Jurkat, Clone E6-1 (cell line): ENCODE measurements at places on chromosomes 13 and 19.

- no peak for DNase-seq
Measured at GRCh38 chr13:110538632-110539031, 22.9 kb downstream of the RAB20 start.

DNA sequence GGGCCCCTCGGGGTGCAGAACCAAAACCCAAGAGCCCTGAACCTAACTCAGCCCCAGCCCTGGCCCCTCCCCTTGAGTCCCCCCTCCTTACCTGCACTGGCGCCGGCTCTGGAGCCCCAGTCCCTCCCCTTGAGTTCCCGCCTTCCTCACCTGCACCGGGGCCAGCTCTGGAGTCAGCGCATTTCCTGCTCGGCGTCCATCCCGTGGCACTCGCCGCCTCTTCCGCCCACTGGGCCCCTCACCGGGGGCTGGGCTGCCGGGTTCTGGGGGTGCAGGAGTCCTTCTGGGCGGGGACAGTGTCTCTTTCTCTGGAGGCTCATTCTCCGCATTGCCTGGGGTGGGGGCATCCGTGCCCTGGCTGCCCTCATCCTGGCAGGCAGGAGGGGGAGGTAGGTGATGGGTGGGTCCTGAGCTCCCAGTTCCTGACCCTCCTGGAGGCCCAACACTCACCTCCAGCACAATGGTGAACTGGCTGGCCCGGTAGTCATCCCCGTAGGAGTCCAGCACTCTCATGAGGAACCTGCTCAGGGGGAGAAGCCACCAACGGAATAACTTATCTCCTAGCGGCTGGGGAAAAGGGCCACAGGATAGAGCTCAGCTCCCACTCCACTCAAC, 5.3 kb downstream of the NDUFA3 start:
- DNase-seq: no peak

DNA sequence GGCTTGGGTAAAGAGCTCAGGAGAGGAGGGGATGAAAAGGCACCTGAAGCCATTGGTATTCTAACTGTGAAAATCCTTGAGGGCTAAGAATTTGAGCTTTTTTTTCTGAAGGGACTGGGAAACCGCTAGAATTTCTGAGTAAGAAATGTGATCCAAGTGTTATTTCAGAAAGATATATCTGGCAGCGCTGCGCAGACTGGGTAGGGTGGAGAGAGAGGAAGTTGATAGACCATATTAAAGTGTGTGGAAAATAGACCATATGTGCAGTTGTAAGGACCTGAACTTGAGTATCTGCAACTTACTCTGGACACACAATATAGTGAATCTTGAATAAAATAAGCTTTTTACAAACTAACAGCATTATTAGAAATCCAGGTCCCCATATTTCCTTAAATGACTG, 427.4 kb downstream of the NDFIP2 start:
- DNase-seq: no peak

- DNase-seq: no peak
Measured at GRCh38 chr19:13026462-13027370, 31.4 kb downstream of the NFIX start.

- no peak for DNase-seq
Measured at GRCh38 chr19:46975925-46976782, 43.5 kb upstream of the NPAS1 start.

GRCh38 chr13:40342461-40342860, 324.0 kb downstream of the FOXO1 start:
- no peak for DNase-seq

DNA sequence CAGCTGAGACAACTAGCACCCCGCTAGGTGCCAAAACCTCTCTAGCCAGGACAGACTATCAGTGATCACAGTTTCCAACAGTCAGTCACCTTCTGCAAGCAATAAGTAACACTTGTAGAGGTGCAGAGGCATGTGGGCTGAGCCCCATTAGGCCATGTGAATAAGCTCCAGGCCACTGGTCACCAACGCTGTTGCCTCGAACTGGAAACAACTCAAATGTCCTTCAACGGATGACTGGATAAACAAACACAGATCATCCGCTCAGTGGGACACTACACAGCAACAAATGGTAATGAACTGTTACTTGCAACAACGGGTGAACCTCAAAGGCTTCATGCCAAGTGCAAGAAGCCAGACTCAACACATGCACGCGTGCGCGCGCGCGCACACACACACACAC, 27.5 kb upstream of the TMEM160 start:
- no peak for DNase-seq

DNA sequence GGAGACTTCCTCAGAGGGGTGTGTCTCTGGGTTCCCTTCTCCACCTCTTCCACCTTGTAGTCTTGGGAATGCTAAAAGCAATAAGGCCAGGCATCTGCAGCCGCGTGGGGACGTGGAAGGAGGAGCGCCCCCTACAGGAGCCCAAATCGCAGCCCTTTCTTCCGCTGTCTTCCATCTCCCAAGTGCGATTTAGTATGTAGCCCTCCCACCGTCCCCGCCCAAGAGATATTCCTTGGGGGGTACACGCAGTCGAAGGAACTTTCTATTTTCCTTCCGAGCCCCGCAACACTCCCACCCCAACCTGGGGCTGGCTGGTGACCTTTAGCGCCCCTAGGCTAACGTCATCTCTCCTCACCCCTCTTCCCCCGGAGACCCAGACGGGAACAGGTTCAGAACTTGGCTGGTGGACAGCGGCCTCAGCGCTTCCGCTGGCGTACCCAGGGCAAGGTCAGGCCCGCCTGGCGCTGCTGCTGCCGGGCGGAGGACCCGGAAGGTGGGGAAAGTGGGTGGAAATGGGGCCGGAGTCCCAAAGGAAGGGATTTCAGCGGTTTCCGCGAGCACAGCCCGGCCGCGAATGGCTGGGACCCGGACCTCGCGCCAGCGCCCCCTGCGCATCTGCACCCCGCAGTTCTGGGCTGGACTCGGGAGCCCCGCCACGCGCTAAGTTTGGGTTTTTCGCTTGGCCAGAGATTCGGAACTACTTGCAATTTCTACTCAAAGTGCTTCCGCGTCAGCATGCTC, 2.1 kb upstream of the PCDH8 start:
- DNase-seq: no peak

- no peak for DNase-seq
Measured at GRCh38 chr13:52848455-52849195, at the start of gene PCDH8. Gene PCDH8, minus strand, starts transcription at chr13:52848640. Its CDS starts 204 bp downstream, at chr13:52848436.

DNA sequence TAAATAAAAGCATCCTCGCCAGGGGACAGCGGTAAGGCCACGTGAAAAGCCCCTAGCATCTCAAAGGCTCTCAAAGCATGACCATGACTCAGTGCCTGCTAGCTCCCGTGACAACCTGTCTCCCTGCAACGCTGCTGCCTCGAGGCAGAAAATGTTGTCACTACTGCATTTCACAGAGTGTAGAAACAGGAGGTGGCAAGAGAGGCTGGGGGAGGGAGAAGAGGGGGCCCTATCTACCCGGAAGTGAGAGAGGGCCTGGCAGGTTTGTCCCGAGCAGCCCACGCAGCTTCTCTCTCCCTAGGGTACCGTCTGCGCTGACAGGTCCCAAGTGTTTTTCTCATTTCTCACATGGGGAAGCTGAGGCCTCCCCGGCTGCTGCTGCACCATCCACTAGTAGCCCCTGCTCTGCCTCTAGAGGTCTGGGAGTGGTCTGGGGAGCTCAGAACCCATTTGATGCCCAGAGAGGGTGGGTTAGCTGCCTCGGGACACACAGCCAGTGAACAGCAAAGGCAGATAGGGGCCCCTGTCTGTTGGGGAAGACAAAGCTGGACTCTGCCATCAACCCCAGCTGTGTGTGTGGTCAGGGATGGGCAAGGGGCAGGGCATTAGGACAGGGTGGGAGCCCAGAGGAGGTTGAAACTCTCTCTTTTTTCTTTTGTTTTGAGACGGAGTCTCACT, 3.7 kb downstream of the TINCR start:
- no peak for DNase-seq

- peak; percentile 4 for DNase-seq
Measured at GRCh38 chr13:77860507-77860981, 58.1 kb downstream of the EDNRB start.

GRCh38 chr13:38483623-38484022, 134.0 kb downstream of the UFM1 start:
- DNase-seq: no peak

DNA sequence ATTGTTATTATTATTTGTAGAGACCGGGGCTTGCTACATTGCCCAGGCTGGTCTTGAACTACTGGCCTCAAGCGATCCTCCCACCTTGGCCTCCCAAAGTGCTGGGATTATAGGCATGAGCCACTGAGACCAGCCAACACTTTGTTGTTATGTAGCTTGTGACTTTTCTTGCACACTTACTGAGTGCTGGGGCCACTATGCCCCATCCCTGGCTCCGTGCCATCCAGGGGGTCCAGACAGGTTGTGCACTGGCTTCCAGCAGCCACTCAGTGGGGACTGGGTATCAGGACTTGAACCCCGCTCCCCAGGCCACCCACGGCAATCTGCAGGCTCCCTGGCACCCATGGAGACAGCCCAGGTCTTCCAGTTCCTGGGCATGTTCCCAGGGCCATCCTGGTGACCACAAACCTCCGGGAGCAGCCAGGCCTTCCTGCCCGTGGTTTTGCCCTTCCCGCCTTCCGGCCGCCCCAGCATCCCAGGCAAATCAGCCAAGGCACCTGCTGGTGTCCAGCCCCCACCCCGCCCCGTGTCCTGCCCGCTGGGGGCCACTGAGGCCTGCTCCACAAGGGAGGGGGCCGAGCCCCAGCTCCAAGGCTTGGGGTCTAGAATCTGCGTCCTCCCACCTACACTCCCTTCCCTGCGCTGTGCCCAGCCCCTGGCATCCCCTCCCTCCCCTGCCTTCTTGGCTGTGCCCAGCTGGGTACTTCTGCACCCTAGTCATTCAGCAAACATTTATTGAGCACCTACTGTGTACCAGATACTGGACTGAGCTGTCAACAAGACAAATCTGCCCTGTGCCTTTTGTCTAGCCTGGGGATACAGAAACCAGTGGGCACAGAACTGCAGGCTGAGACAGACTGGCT, 23.7 kb upstream of the SEMA6B start:
- no peak for DNase-seq

DNA sequence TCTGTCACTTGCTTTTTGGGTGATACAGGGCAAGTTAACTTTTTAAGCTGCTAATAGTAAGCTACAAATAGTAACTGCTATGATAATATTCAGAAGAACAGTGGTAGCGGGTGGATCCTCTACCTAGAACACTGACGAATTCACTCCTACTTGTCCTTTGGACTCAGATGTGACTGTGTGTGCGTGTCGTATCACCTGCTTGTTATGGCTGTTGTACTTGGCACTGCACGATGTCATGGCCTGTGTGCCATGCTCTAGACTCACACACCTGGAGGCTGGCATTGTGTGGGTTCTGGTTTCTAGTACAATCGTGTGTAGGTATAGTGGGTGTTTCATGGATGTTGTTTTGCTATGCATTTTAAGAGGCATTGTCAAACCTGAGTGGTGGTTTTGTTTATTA, 130.8 kb downstream of the ATP8A2 start:
- no peak for DNase-seq

GRCh38 chr19:15195371-15196334, 5.1 kb downstream of the NOTCH3 start:
- DNase-seq: no peak

DNA sequence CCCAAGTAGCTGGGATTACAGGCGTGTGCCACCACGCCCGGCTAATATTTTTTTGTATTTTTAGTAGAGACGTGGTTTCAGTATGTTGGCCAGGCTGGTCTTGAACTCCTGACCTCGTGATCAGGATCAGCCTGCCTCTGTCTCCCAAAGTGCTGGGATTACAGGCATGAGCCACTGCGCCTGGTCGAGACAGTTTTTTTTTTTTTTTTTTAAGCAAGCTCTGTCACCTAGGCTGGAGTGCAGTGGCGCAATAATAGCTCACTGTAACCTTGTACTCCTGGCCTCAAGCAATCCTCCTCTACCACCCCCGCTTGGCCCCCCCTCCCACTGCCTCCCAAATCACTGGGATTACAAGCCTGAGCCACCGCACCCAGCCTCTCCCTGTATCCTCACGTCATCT, 6.4 kb upstream of the MAP2K7 start:
- no peak for DNase-seq

DNA sequence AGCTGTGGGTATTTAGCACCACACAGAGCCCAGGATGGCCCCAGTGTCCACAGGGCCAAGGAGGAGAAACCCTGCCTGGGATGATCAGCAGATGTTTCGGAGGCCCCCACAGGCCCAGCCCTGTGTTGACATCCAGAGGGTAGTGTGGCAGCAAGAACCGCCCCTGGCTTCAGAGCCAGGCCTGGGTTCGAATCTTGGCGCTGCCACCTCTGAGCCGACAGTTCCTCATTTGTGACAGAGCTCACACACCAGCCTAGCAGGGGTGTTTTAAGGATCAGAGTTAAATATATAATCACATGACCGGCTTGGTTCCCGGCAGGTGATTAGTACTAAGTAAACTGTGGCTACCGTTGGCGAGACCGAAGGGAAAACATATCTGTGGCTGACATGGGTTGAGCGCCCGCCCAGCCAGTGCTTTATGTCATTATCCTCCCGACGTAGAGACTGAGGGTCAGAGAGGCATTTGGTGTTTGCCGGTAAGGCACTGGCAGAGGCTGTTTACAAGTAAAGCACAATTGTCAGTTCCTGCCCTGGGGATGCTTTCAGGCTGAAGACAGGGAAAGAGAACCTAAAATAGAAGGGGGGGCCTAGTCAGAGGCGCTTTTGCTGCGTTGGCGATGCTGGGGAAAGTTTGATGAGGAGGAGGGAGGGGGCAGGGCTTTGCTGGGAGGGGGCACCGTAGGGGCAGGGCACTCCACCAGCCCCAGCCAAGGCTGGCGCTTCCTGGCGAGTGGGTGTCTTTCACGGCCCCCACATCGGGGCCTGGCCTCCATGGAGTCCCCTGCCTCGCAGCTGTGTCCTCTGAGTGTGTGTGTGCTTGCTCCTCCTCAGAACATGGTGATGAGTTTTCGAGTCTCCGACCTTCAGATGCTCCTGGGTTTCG, 4.8 kb downstream of the PIAS4 start:
- DNase-seq: no peak

DNA sequence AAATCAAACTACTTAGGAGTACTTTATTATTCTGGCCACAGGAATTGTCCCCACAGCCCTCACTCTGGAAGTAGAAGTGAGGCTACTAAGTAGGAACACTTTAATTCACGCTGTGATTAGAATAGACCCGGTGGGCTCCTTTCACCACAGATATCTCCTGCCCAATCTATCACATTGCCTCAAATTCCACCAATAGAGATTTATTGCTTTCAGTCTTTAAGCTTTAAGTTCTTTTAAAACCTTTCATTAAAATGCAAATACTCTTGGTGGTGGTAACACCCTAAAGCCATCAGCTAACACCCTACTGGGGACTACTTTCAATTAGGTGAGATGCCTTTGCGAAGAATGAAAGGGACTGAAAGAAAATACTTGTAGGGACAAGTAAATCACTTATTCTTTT, 181.9 kb downstream of the DACH1 start:
- DNase-seq: no peak

- DNase-seq: no peak
Measured at GRCh38 chr13:79468819-79469218, 12.1 kb upstream of the NDFIP2 start.

- DNase-seq: peak; percentile 73
Measured at GRCh38 chr19:29277102-29277501, 64.2 kb upstream of the UQCRFS1 start.
